ENCODE measurements at places on chromosomes 12 and 14.
A peak's percentile ranks its signal among the peaks of the same experiment; 100 is the strongest.

GRCh38 chr12:65308601-65309071 lies 30.2 kb downstream of the MSRB3 start:
- H3K4me3 ChIP-seq: no peak overlapping the region
- H3K27ac ChIP-seq: no peak overlapping the region
- DNase-seq: no peak
- no peaks in the 10 kb centered on the region for H3K36me3 ChIP-seq

- H3K27me3 ChIP-seq: peaks cover 5% of the 10 kb centered on the region
- peak within 1 kb of the TSS; percentile 85 for H3K27ac ChIP-seq
- peak; percentile 79 for DNase-seq
- H3K4me1 ChIP-seq: peaks cover 26% of the 10 kb centered on the region
- peak within 1 kb of the TSS; percentile 80 for H3K4me3 ChIP-seq
Measured at GRCh38 chr12:123533672-123534643, at the start of gene RILPL1. TSS of gene RILPL1 (minus strand) at chr12:123533719. CDS start at chr12:123533482, 237 bp downstream.

- no peak overlapping the region for H3K27ac ChIP-seq
- H3K27me3 ChIP-seq: peaks cover 30% of the 10 kb centered on the region
- H3K4me3 ChIP-seq: no peak overlapping the region
- DNase-seq: no peak
- H3K36me3 ChIP-seq: no peaks in the 10 kb centered on the region
Measured at GRCh38 chr12:93195511-93195910, 182.2 kb upstream of the NUDT4 start.

- no peak for DNase-seq
- H3K4me3 ChIP-seq: no peak overlapping the region
- H3K27me3 ChIP-seq: no peaks in the 10 kb centered on the region
- no peaks in the 10 kb centered on the region for H3K4me1 ChIP-seq
Measured at GRCh38 chr12:78829690-78830089, 34.9 kb upstream of the SYT1 start.

GRCh38 chr12:94287245-94287628 lies 138.9 kb downstream of the PLXNC1 start:
- DNase-seq: no peak
- H3K4me3 ChIP-seq: no peak overlapping the region
- peak overlapping the region; percentile 40 for H3K27ac ChIP-seq
- no peaks in the 10 kb centered on the region for H3K27me3 ChIP-seq
- peaks cover 20% of the 10 kb centered on the region for H3K4me1 ChIP-seq
- peaks cover 65% of the 10 kb centered on the region for H3K36me3 ChIP-seq

DNA sequence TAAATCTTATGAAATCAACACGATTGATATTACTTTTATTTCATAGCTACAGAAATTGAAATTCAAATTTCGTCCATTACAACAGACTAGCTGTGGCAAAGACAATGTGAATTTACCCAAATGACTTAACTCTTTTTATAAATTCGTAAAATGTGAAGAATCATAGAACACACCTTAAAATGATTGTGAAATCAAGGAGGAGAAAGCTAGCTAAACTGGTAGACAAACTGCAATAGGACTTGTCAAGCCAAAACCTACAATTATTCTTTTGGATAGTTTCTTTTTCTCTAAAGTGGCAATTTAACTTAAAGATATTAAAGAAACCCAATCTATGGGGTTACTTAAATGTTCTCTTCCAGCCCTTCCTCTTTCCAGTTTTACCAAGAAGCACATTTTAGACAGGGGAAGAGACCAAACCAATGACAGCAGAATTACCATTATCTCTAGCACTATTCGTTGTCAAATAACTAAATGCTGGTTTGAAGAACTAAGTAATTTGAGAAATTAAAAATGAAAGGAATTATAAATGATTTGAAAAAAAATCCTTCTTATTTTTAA lies 807 bp upstream of the SLC16A7 start:
- no peak for DNase-seq
- H3K36me3 ChIP-seq: peaks cover 42% of the 10 kb centered on the region
- no peaks in the 10 kb centered on the region for H3K27me3 ChIP-seq
- peak overlapping the region; percentile 99 for H3K27ac ChIP-seq
- peaks cover 47% of the 10 kb centered on the region for H3K4me1 ChIP-seq

GRCh38 chr12:65532764-65533163 lies 254.3 kb downstream of the MSRB3 start:
- no peak for DNase-seq
- H3K27me3 ChIP-seq: no peaks in the 10 kb centered on the region
- H3K27ac ChIP-seq: no peak overlapping the region
- no peaks in the 10 kb centered on the region for H3K4me1 ChIP-seq
- H3K4me3 ChIP-seq: no peak overlapping the region
- H3K36me3 ChIP-seq: no peaks in the 10 kb centered on the region

DNA sequence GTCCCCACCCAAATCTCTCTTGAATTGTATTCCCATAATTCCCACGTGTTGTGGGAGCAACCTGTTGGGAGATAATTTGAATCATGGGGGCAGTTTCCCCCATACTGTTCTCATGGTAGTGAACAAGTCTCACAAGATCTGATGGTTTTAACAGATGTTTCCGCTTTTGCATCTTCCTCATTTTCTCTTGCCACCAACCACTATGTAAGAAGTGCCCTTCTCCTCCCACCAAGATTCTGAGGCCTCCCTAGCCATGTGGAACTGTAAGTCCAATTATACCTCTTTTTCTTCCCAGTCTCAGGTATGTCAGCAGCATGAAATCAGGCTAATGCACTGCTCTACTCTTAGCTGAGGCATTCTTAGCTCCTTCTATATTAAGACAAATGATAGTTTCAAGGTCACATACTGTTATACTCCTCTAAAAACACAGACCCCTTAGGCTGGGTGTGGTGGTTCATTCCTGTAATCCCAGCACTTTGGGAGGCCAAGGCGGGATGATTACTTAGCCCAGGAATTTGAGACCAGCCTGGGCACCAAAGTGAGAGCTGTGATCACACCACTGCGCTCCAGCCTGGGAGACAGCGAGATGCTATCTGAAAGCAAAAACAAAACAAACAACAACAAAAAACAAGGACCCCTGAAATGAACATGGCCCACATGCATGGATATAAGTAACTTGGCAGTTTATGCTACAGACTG lies 3.6 kb downstream of the SCAF11 start:
- H3K27ac ChIP-seq: peak overlapping the region; percentile 58
- H3K4me1 ChIP-seq: peaks cover 74% of the 10 kb centered on the region
- peaks cover 84% of the 10 kb centered on the region for H3K36me3 ChIP-seq
- no peak overlapping the region for H3K4me3 ChIP-seq
- H3K27me3 ChIP-seq: no peaks in the 10 kb centered on the region

DNA sequence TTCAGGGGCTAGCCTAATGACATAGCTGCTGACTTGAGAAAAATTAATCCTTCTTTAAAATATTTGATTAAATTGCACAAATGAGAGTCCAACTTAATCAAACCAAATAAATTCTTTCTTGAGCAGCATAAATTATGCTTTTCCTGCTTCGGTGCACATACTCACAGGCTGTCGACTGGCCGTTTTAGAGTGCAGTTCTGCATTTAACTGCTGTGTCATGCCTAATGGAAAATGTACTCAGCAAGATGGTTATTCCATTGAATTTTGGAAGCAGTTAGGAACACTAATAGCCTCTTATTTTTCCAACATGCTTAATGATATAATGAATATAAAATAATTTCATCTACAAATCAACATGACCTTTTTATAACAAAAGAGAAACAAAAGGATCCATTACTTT lies 266.1 kb upstream of the LRIG3 start:
- H3K27ac ChIP-seq: no peak overlapping the region
- H3K4me3 ChIP-seq: no peak overlapping the region
- H3K27me3 ChIP-seq: no peaks in the 10 kb centered on the region
- no peaks in the 10 kb centered on the region for H3K36me3 ChIP-seq

GRCh38 chr12:31297572-31298514 lies 28.1 kb downstream of the SINHCAF start:
- H3K36me3 ChIP-seq: peaks cover 94% of the 10 kb centered on the region
- DNase-seq: no peak
- no peaks in the 10 kb centered on the region for H3K27me3 ChIP-seq
- H3K27ac ChIP-seq: peak overlapping the region; percentile 63
- no peak overlapping the region for H3K4me3 ChIP-seq

DNA sequence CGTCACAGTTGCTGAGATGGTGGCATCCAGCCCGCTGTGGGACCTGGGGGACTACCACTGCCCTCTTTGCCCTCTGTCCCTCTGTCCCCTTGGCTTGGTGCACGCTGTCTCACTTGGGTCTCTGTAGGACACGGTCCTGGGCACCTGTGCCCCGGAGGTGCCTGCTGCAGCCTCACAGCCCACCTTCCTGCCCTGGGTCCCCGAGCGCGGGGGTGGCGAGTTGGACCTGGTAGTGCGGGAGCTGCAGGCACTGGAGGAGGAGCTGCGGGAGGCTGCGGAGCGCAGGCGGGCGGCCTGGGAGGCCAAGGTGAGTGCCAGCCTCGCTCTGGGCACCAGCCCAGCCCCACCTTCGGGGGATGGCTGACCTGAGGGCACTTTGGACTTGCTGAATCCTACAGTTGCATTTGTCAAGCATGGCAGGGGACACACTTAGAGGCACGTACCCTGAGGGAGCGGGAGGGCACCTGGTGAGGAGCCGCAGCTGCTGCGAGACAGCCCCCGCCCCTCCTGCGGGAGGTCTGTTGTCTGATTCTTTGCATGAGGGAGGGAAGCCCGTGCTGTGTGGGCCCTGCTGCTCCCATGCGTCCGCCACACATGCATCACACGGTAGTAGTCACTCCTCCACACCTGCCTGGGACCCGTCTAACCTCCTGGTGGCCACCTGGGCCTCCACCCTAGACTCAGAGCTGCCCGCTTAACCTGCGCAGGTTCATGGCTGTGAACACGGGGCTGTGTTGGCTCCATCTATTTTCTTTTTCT lies 6.8 kb downstream of the TEDC1 start:
- peaks cover 28% of the 10 kb centered on the region for H3K36me3 ChIP-seq
- peak overlapping the region; percentile 44 for H3K27ac ChIP-seq
- DNase-seq: peak; percentile 25
- peaks cover 5% of the 10 kb centered on the region for H3K4me1 ChIP-seq

DNA sequence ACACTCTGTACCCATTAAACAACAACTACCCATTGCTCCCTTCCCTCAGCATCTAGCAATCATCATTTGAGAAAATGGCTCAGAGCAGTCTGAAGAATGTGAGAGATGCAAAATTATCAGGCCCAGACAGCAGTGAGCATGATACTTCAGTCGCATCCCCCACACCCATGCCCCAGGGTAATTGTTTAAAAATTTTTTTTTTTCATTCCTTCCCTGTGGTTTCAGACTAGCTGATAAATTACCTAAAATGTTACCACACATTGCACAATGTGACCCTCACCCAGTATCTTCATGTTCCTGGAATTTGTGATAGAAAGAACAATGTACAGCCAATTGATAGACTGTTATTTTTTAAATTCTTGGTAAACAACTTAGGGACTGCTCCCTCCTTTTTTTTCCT lies 11.3 kb upstream of the USP15 start:
- no peaks in the 10 kb centered on the region for H3K27me3 ChIP-seq
- peaks cover 22% of the 10 kb centered on the region for H3K4me1 ChIP-seq
- H3K4me3 ChIP-seq: no peak overlapping the region
- DNase-seq: no peak
- no peak overlapping the region for H3K27ac ChIP-seq

DNA sequence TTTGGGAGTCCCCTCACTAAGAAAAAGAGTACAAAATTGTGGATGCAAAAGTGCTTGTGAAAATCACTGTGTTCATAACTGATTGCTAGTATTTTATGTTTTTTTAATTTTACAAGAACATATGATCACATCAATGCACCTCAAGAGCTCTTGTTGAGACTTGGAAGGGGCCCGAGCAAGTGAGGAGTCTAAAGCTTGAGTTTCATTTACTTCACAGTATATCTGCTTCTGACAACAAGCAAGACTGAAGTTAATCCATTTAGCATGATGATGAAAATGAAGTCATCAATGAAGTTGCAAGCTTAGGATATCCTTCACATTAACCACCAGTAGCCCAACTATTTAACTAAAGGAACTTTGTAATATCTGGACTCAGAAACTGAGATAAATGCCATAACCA lies 182.5 kb upstream of the DIO2 start:
- no peaks in the 10 kb centered on the region for H3K36me3 ChIP-seq
- no peak for DNase-seq
- H3K4me1 ChIP-seq: no peaks in the 10 kb centered on the region
- H3K4me3 ChIP-seq: no peak overlapping the region

DNA sequence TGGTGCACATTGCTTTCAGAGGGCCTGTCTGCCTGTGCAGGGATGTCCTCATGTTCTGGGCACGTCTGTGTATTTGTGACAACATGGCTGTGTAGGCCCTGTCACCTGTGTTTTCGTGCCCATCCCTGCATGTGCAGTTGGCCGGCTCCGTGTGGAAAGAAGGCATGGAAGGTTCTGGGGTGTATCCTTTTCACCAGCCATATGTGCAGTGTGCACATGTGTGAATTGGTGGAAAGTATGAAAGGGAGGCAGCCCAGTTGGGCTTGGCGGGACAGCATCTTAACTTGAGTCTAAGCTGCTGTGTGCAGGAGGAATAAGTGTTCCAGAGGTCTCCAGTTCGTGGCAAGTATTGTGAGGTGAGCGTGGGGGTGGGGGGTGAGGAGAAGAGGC lies 669 bp downstream of the TSPAN11 start:
- H3K36me3 ChIP-seq: no peaks in the 10 kb centered on the region
- peaks cover 69% of the 10 kb centered on the region for H3K27me3 ChIP-seq
- no peak overlapping the region for H3K4me3 ChIP-seq
- peaks cover 1% of the 10 kb centered on the region for H3K4me1 ChIP-seq
- DNase-seq: no peak
- no peak overlapping the region for H3K27ac ChIP-seq

GRCh38 chr14:94363151-94363624 lies 25.2 kb downstream of the SERPINA1 start:
- H3K27me3 ChIP-seq: peaks cover 29% of the 10 kb centered on the region
- H3K27ac ChIP-seq: no peak overlapping the region
- H3K36me3 ChIP-seq: no peaks in the 10 kb centered on the region

- no peaks in the 10 kb centered on the region for H3K27me3 ChIP-seq
- H3K36me3 ChIP-seq: no peaks in the 10 kb centered on the region
- no peak overlapping the region for H3K4me3 ChIP-seq
Measured at GRCh38 chr14:32865827-32866376, 72.8 kb upstream of the NPAS3 start.

DNA sequence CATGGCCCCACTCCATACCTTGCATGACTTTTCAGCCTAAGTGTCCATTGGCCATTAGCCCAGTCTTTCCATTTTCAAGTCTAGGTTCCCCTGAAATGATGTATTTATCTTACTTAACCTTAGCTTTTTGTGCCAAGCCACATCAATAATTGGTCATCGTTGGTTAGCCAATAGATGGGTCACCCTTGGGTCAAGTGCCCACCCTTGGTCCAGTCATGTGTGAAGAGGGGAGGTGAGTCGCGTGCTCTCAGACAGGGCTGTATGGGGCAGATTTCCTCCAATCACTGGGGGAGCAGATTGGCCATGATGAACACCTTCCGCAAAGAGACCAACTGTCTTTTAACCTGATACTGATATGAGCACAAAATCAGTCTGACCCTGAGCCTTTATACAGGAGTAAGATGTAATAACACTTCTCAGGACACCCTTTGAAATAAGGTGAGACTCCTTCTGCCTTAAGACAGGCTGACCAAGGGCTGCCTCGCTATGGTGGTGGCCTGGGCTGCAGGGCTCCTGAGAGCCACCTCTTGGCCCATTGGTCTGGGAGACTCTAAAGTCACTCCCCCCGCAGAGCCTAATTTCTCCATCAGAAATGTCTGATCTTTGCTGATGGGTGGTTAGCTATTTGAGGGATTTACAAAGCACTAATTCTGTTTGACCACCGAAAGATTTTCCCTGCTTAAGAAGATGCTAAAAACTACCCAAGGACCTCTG lies 143.2 kb downstream of the ZFP36L1 start:
- no peak overlapping the region for H3K27ac ChIP-seq
- no peak for DNase-seq
- peaks cover 9% of the 10 kb centered on the region for H3K4me1 ChIP-seq
- no peaks in the 10 kb centered on the region for H3K27me3 ChIP-seq

GRCh38 chr14:42742084-42742483 lies 1135.4 kb downstream of the LRFN5 start:
- no peak overlapping the region for H3K27ac ChIP-seq
- H3K36me3 ChIP-seq: no peaks in the 10 kb centered on the region
- no peaks in the 10 kb centered on the region for H3K27me3 ChIP-seq
- H3K4me3 ChIP-seq: no peak overlapping the region
